ENCODE measurements at places on chromosomes 4 and X.

DNA sequence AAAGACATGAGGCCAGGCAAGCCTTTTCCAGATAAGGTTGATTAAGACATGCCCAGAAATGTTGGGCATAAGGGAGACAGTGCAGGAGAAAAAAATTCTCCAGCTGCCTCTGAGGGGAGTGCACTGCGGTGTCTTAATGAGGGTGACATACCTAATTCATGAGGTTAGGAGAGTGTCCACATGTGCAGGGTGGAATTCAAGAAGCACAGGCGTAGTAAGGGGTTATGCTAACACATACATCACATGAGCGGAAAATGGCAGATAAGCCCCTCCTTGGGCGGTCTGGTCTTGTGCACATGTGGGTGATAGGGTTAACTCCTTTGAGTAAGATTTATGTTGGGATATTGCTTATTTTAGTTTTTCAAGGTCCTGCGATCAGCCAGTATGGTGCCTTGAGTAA is 122.4 kb downstream of the PHKA2 start:
- DNase-seq: no peak

- no peak for DNase-seq
These were observed 266.3 kb downstream of the SPATA18 start for GRCh38 chr4:52317361-52317879.

GRCh38 chrX:23333842-23334520 is 668 bp upstream of the PTCHD1 start:
- DNase-seq: no peak

DNA sequence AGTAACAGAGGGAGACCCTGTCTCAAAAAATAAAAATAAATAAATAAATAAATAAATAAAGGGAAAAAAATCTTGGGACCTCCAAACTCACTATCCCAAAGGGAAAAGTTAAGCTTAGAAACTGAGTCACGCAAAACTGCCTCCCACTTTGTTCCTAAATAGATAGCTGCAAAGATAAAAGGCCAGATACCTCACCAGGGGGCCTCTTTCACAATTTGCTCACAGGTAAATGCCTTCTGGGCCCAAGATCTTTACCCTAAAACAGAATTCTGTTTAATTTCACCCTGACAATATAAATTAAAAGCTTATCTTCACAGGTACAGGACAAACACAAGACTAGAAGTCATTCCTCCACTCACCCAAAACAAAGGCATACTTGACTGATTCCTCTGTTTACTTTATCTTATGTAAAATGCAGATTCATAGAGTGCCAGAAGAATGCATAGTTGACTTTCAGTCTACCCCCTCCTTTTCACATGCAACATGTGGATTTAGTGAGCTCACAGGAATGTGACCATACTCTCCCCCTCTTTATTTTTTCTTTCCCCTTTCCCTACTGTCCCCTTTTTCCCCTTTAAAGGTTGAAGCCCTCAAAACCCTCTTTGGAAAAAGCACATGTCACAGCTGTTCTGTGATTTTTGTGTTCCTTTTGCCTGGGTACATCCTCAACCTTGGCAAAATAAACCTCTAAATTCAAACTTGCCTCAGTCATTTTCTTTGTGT is 23.4 kb downstream of the ELF2 start:
- DNase-seq: no peak

GRCh38 chr4:26723216-26723615 is 137.4 kb upstream of the STIM2 start:
- DNase-seq: no peak

- DNase-seq: no peak
These were observed 15.8 kb upstream of the NPFFR2 start for GRCh38 chr4:72016011-72016410.

- no peak for DNase-seq
These were observed 584.2 kb upstream of the FTHL17 start for GRCh38 chrX:31656013-31656412.

GRCh38 chr4:13580036-13580435 is 35.7 kb upstream of the NKX3-2 start:
- DNase-seq: no peak

GRCh38 chr4:147994076-147994475 is 262.2 kb downstream of the ARHGAP10 start:
- no peak for DNase-seq

DNA sequence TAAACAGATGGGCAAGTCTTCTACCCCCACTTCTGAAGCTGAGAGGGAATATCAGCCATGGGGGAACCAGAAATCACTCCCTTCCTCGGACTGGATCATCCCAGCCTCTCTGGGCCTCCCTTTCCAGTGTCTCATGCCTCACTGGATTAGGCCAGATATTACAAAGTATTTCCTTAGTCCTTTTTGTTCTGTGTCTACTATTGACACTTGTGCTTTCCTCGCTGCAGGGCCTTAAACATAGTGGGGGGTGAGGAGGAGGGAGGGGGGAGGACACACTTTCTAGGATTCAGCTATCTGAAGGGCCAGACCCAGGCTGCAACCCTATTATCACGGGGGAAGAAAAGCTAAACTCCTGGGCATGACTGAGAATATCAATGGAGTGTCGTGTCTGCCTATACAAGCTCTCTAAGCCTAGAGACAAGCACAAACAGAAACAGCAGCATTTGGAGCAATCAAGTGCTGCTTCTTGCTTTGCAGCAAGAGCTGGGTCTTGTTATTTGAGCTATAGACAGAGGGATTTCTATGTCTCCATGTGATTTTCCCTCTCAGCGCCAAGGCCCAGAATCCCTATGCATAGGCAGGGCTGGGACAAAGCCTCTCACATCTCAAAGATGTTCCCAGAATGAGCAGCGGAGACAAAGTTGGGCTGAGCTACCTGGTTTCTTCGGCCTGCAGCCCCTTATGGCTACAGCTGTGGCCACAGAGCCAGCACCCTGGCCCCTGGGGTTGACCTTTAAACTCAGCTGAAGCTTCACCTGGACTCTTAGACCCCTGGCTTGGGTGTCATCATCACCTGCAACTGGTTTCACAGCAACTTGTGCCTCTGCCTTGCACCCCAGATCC is 20.2 kb downstream of the PJA1 start:
- no peak for DNase-seq

DNA sequence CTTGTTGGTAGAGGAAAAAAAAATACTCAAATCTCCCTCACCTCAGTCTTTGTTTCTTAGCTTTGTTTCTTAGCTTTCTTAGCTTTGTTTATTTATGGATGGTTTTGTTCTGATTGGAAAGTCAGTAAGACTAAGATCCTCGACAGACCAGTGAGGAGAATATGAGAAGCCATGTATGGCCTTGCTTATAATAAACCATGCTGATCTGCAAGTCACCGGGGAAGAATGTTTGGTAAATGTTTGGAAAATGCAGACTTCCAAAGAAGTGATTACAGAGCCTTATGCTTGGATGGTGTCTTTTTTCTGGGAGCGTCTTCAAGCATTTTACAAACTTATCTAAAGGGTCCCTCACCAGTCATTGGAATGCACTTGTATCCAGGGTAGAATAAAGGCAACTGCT is 90.1 kb upstream of the NOCT start:
- no peak for DNase-seq

DNA sequence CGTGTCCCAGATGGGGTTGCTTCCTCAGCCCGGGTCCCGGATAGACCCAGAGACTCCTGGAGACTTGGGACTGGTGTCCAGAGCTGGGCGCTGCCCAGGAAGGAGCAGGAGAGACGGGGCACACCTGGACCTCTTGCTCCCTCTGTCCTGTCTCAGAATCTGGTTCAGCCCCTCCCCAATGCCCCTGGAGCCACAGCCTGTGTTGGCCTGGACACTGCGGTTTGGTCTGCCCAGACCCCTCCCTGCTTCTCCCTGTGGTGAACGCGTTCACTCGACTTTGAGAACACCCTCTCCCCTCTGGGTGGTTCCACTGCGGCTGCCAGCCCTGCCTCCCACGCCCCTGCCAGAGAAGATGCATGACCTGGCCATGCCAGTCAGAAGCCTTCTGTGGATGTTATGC is 111.1 kb downstream of the HMX1 start:
- DNase-seq: no peak

DNA sequence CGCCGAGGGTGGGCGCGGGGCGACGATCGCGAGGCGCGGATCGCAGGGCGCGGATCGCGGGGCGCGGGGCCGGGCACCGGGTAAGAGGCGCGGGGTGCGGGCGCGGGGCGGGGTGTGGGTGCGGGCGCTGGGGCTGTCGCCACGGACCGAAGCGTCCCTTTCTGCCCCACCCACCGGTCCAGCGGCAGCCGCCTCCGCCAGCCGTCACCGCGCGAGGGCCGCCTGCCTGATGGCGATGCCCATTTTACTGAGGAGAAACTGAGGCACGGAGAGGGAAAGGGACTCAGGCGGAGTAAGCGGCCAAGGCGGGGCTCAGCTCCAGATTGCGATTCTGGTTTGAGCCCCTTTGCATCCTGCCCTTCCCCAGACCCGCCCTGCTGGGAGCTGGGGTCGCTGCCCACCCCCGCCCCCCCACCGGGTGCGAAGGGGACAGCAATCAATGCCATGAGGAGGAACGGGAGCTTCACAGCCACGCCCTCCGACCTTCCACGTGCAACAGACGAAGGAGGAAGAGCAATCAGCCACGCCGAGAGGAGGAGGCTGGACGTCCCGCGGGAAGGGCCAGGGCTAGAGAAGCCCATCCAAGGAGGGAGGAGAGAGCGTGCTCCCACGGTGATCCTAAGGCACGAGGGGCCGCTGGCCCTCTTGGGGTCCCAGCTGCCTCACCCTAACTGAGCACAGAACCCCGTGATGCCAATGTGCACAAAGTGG is 10.9 kb upstream of the MAN2B2 start:
- DNase-seq: no peak

DNA sequence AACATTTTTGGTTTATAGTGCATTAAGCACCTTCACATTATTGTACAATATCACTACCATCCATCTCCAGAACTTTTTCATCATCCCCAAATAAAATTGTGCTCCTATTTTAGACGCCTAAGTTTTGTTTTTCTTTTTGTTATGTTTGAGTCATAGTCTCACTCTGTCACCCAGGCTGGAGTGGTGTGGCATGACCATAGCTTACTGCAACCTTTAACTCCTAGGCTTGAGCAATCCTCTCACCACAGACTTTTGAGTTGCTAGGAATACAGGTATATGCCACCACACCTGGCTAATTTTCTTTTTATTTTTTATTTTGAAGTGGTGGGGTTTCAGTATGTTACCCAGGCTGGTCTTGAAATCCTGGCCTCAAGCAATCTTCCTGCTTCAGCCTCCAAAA is 33.9 kb downstream of the PRSS12 start:
- no peak for DNase-seq

GRCh38 chr4:26887143-26887542 is 26.5 kb downstream of the STIM2 start:
- DNase-seq: no peak

GRCh38 chr4:177282284-177282835 is 27.3 kb upstream of the NEIL3 start:
- DNase-seq: no peak

GRCh38 chr4:175373031-175373430 is 439.0 kb downstream of the GPM6A start:
- no peak for DNase-seq

DNA sequence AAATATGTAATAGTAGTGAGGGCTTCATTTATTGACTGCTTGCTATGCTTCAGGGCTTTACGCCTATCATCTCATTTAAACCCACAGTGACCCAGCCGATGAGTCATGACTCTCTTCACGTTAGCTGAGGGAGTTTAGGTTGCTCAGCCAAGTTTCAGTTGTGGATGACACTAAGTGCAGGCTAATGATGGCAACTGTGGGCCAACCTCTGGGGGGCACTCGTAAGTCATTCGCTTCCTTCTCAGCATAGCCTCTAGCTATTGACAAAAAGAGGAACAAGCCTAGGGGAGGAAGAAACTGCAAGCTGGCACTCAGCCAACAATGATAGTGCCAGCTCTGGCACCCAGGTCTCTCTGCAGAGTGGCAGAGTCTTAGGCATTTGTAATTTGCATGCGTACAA is 325.0 kb downstream of the ARHGAP10 start:
- peak; percentile 29 for DNase-seq

DNA sequence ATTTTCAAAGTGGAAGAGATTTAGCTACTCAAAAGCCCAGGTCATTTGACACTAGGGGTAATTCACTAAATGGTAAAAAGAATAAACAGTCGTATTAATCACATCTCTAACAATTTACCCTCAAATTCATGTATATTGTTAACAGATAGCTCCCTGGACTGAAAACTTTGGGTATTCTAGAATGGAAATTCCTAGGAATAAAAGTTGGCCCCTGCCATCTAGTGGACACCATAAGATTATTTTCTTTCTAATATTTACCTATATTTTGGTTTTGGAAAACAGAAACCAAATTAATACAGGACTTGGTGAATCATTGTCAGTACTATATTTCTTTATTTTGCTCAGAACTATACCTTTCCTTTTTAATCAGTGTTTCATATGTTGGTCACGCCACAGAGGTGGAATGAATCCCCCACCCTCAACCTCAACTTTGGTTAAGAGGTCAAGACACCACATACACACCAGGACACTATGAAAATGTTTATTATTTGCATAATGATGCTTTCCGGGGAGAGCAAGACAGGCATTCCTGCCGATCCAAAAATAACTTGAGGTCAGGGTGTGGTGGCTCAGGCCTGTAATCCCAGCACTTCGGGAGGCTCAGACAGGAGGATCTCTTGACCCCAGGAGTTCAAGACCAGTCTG is 96.2 kb upstream of the APOOL start:
- no peak for DNase-seq

DNA sequence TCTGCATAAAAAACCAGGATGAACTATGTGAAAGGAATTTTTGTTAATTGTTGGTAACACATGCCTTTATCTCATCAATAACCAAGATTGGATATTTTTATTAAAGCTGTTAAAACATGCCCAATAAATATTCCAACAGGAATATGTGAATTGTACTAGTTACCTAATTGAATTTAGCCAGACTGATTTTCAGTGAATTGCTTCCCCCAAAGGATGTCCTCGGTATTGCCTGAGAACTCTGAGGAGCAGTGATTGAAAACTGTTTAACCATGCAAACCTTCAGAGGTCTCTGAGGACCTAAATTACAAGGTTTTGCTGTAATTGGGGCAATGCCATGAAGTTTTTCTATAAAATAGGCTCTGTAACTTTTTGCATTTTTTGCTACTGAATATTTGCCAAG is 66.6 kb downstream of the BLTP1 start:
- DNase-seq: no peak

- no peak for DNase-seq
These were observed 440.2 kb downstream of the PRR32 start for GRCh38 chrX:127259742-127260141.

DNA sequence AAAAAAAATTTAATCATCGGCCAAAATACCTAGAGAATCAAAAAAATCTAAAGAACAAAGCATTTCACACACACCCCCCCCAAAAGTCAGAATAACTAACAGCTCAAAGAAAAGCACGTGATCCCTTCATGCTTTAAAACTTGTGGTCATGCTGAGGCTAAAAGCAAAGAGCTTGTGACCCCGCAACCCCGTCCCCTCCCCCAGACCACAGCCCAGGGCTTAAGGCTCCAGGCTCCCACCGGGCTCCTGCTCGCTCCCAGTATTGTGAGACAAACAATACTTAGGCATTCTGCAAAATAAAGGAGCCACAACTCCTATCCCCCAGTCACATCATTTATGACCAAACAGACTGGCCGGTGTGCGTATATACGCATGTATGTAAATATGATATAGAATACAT is 62.1 kb upstream of the CCDC160 start:
- no peak for DNase-seq

- no peak for DNase-seq
These were observed 20.9 kb upstream of the ZRSR2 start for GRCh38 chrX:15769300-15769954.
